ENCODE measurements at places on chromosomes 6 and 20.

- peak; percentile 59 for DNase-seq
Measured at GRCh38 chr6:134686071-134686470, 263.8 kb downstream of the ALDH8A1 start.

DNA sequence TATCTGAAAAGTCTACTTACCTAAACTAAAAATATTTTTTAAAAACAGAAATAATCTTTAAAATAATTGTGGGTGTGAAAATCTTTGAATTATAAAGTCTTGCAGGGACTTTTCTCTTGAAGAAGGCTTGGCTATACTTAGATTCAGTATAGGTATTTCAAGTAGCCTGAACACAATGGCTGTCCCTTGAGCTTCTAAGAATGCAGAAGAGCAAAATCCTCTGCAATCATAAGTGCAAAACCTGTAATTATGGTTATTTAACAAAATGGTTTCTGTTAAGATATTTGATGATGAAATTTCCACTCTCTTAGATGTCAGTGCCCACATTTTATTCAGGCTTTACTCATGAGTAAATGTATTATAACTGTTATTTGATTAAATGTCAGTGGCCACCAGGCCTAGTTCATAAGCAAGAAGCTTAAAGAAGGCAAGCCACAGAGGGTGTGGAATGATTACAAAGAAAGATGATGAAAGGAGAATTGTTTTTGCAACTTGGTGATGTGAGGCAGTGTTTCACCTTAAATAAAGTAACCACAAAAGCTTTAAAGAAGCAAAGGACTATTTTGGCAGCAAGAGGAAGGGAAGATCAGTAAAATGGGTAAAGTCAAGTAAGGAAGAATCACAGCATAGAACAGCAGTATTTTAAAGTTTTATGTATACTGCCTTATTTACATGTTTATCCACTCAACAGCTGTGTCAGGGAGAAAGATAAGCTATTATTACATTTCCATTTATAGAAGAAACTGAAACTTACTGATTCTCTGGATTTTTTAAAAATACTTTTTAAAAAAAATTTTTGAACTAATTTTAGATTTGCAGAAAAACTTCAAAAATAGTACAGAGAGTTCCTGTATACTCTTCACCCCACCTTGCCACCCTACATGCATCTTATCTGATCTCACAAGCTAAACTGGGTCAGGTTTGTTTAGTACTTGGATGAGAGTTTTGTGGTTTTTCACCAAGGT is 351.2 kb upstream of the RUNX2 start:
- DNase-seq, result no peak

DNA sequence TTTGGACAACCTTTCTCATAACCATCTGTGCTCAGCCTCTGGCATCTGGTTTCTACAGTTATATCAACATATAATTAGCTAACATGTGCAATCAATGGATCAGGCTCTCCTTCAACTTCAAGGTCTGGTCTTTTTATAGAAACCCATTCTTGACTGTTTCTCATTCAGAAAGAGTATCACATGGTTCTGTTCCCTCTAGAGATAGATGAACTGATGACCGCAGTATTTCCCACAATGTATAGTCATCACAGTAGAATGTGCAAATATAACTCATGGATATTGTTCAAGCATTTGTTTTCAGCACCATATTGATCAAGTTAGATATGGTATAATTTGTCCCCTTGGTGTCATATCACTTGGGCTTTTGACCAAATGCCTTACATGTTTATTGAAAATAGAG is 656.2 kb downstream of the FRK start:
- no peak for DNase-seq

- peak; percentile 21 for DNase-seq
Measured at GRCh38 chr6:105272786-105273185, 93.0 kb upstream of the POPDC3 start.

- DNase-seq, result peak; percentile 76
Measured at GRCh38 chr6:55953335-55953734, 77.9 kb upstream of the BMP5 start.

GRCh38 chr6:53854843-53855567 is 60.2 kb downstream of the LRRC1 start:
- DNase-seq, result no peak

GRCh38 chr6:30931969-30932645 is at the start of gene SFTA2:
SFTA2 (minus strand) TSS chr6:30932170; CDS start chr6:30932096, 74 bp downstream.
- no peak for DNase-seq

DNA sequence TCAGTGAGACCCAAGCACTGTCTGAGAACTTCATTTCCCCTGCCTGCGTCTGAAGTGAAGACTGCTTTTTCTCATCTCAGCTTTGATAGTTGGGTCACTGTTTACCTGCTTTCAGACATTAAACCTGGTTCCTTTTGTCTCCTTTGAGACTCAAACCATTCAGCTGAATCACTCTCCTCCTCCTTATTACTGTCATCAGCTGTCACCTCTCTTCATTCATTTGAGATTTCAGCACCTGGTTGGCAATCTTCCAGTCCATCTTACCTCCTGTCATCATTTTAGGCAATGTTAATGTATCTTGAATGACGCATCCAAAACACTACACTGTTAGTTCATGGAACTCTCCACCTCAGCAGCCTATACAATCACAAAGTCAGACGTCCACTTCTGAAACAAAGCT is 34.3 kb upstream of the SOX4 start:
- no peak for DNase-seq

GRCh38 chr6:35594503-35595186 is 81.9 kb upstream of the TULP1 start:
- no peak for DNase-seq

DNA sequence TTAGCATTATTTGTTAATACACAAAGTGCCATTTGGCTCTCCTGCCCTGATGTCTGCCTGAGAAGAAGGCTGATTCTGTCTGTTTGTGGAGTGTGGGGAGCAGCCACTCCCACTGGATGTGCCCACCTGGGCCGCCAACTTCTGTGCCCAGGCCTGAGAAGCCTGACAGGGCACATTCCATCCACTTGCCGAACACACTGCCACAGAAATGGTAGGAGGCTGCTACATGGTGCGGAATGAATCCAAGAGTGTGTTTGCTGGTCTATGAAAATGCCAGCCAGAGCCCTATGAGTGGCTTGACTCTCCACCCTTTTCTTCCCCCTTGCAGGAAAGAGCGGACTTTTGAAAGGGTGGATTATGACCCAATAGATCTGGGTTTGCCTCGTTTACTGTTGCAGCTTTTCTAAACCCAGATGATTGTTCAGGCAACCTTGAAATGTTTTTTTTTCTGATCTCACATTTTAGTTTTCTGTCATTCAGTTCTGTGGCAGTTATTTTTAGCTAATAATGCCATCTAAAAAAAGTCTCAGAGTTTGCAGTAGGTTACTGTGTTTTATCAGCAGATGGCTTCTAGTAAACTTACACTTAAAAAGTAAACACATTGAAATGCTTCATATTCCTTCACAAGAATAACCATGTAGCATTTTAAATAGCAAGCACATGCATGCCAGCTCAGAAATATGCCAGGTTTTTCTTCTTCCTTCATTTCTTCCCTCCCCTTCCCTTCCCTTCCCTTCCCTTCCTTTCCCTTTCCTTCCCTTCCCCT is 196.5 kb downstream of the SLC35F1 start:
- no peak for DNase-seq

GRCh38 chr20:22513574-22513973 is 70.8 kb downstream of the FOXA2 start:
- DNase-seq, result no peak

- DNase-seq, result no peak
Measured at GRCh38 chr6:143964674-143965081, 43.4 kb downstream of the PLAGL1 start.

- no peak for DNase-seq
Measured at GRCh38 chr20:47667531-47668312, 117.6 kb downstream of the SULF2 start.

- no peak for DNase-seq
Measured at GRCh38 chr6:46505693-46506512, 14.7 kb upstream of the RCAN2 start.

- DNase-seq, result no peak
Measured at GRCh38 chr6:128883906-128884305, 968 bp downstream of the LAMA2 start.

DNA sequence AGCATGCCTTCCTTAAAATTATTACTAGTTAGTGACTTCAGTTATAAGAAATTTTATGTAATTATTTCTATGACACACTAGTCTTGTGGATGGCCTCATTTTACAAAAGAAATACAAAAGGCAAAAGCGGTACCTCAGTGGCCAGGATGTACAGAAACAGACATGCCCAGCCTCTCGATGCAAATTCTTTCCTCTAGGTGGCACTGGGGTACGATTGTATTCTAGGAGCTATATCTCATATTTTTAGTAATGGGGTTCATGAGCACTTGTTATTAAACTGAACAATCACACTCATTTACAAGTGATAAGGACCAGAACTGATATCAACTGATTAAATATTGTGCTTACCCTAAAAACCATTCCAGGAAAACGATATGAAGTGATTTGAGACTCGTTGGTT is 59.8 kb downstream of the SOD2 start:
- peak; percentile 62 for DNase-seq

- DNase-seq, result no peak
Measured at GRCh38 chr6:124955108-124955856, 7.0 kb upstream of the RNF217 start.

DNA sequence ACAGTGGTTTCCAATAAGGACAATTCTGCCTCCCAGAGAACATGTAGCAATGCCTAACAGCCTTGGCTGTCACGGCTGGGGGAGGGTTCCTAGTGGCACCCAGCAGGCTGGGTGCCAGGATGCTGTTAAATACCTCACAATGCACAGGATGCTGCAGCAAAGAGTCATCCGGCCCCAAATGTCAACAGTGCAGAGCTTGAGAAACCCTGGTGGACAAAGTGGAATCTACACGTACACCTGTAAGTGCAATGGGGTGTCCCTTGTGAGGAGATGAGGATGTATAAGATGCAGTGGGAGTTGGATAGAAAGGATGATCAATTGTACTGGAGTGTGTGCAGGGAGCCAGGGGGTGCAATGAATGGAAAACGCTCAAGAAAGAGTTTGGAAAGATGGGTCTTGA is 142.4 kb downstream of the FNDC1 start:
- DNase-seq, result peak; percentile 23

DNA sequence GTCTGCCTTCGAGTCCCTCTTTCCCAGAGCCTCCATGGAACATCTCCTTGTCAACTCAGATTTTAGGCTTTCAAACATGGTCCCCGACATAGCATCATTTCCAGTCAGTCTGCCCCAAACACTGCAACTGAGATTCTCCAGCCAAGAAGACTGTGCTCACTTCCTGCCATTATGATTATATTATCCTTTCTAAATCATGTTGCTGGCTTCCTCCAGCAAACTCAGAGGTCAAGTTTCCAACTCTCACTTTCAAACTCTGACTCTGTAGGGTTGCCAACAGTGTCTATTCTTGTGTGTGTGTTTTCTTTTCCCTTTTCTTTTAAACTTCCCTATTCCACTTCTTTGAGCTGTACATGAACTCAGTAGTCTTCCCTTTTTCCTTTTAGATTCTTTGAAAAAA is 61.2 kb upstream of the TRAF3IP2 start:
- DNase-seq, result no peak

DNA sequence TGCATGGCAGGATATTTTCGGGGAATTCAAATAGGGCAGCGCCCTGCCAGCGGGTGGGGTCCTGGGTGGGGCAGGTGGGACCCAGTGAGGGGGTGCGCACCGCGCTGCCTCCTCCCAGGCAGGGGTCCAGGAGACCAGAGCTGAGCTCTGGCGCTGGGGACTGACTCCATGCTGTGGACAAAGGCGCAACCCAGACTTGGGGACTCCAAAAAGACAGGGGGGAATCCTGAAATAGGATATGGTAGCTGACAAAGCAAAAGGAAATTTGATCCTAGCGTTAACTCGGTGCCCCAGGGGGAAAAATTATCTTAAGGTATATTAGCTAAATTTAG is 23.6 kb downstream of the TFAP2A start:
- no peak for DNase-seq

- no peak for DNase-seq
Measured at GRCh38 chr6:108869876-108870275, 21.7 kb downstream of the ARMC2 start.

Data from ELR (cell line).